ENCODE measurements at places on chromosomes 2 and 18.

- DNase-seq: no peak
These were observed 115.0 kb downstream of the ZBTB7C start for GRCh38 chr18:48293954-48294898.

- DNase-seq: no peak
These were observed 41.5 kb downstream of the MAP3K19 start for GRCh38 chr2:135005753-135006152.

DNA sequence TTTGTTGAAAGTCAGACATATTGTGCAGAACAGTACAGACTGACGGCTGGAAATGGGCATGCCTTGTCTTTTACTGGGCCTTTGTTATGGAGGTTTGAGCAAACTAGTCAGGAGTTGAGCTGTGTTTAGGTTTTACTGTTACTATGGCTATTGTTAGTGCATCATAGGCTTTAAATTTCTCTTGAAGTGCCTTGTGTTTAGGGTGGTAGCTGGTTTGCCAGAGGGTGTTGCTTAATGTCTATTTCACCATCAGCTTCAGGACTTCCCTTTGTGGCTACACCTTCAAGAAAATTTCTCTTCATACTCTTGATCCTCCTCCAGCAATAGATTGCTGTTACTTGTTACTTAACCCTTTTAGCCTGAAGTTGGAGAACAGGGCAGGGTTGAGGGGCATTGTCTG lies 104.6 kb downstream of the CAPN13 start:
- DNase-seq: no peak

DNA sequence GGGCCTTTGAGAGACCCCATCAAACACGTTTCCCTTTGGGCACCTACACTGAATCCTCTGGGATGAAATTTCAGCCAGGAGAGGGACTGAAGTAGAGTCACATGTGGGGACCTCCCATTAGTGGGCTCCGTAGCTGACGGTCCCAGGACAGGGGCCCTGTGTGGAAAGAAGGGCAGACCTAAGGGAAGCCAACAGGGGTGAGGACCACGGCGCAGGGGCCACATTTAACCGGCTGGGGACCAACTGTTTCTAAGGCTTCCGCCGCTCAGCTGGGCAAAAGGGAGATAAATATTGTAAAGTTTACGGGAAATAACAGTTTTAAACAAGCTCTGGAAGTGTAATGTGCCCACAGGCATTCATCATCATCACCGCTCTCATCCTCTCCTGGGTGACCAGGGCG lies 42.7 kb downstream of the RRM2 start:
- DNase-seq: no peak

DNA sequence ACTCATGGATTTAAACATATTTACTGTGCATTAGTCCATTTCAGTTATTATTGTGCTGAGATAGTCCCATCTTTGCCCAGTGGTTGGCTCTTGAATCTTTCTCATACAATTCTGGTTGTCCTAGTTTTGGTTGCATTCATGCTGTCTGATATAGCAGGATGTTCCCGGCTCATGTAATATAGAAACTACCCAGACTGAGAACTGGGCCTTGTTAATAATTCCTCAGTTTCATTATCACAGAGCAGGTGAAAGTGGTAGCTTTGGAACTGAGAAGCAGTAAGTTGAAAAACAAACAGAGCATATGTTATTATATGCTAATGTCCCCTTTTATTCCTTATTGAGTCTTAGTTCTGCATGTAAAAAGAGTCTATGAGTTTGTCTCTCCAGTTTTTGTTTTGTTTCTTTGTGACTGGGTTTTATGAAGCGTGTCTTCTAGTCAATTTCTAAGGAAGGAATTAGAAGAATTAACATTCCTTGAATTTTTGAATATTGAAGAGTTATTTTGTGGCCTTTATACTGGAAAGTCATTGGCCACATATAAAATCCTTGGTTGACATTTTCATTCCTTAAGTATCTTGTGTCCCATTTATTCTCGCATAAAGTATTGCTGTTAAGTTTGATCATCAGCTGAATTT lies 43.3 kb downstream of the EIF5B start:
- DNase-seq: no peak

GRCh38 chr2:62424899-62425298 lies 81.1 kb downstream of the TMEM17 start:
- DNase-seq: no peak

GRCh38 chr18:74506448-74507084 lies 10.4 kb downstream of the CNDP2 start:
- DNase-seq: no peak

- no peak for DNase-seq
These were observed 39.4 kb downstream of the TRAPPC12 start for GRCh38 chr2:3418766-3419404.

- DNase-seq: no peak
These were observed 255.4 kb downstream of the CLIP4 start for GRCh38 chr2:29370581-29371125.

- no peak for DNase-seq
These were observed 895.1 kb upstream of the CELF4 start for GRCh38 chr18:38460657-38461056.

GRCh38 chr2:49288902-49289700 lies 134.8 kb upstream of the FSHR start:
- DNase-seq: no peak

DNA sequence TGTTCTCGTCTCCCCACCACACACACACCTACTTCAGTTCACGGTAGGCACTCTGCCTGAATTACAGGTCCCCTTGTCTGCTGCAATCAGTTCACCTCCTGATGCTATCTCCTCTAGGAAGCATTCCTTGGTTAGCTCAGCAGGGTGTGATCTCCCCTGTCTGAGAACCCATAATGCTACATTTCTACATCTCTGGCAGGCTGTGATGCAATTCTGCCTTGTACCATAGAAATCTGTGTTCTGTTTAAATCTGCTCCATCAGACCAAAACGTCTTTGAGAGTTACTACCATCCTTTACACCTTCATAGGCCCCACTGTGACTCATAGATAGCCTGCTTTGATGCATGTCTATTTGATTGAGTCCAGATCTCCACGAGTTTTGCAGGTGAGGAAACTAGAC lies 103.9 kb downstream of the TTC32 start:
- no peak for DNase-seq

DNA sequence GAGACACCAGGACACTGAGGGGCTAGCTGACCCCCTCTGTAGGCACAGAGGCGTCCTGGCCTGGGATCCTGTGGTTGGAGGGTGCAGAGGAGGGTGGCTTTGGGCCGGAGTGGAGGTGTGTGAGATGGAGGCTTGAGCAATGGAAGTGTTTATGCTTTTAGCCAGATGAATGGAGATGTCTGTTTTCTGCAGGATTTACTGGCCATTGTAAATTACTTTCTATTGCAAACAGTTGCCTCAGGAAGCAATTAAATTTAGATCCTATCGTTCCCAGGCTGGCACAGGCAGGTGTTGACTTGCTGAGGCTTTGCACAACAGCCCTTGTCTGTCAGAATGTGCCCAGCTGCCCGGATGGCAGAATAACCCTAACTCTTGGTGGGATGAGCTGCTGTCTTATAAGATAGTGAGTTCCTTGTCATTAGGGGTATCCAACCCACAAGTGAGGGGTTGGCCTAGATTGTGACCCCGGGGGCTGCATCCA lies 1.8 kb upstream of the ARID5A start:
- DNase-seq: no peak

DNA sequence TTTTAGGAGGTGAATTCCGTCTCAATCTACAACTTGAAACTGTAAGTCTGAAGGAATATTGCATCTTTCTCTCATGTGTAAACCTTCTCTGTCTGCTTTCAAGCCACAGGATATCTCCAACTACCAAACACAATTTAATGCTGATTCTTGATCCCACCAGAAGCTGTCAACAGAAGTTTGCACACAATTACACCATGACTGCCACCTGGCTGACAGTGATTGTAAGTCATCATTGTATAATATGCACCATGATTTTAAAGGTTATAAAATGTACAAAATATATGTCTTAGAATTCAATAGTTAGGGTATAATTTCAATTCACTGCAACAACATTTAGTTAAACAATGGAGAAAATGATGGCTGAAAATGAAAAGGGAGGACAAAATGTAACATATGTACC lies 18.4 kb downstream of the PREPL start:
- no peak for DNase-seq

- DNase-seq: no peak
These were observed 59.3 kb upstream of the RFX8 start for GRCh38 chr2:101534149-101534611.

GRCh38 chr2:132400169-132400900 lies 16.3 kb upstream of the GPR39 start:
- no peak for DNase-seq

GRCh38 chr2:47321006-47321405 lies 82.0 kb upstream of the MSH2 start:
- DNase-seq: no peak

GRCh38 chr18:7464245-7464966 lies 102.7 kb upstream of the PTPRM start:
- DNase-seq: no peak

DNA sequence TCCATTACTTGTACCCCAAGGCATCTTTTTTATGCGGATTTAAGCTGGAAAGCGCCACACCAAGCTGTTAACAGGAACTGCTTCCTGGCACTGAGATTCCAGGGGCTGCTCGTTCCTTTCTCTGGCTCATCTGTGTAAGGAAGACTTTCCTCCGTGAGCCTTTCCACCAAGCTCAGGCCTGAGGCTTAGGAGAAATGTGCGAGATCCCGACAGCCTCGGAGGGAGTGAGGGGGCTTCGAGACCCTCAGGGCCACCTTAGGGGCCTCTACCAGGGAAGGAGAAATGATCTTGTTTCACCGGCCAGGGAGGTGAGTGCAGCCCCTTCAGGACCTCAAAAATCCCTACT lies 17.1 kb downstream of the B3GNT7 start:
- no peak for DNase-seq

DNA sequence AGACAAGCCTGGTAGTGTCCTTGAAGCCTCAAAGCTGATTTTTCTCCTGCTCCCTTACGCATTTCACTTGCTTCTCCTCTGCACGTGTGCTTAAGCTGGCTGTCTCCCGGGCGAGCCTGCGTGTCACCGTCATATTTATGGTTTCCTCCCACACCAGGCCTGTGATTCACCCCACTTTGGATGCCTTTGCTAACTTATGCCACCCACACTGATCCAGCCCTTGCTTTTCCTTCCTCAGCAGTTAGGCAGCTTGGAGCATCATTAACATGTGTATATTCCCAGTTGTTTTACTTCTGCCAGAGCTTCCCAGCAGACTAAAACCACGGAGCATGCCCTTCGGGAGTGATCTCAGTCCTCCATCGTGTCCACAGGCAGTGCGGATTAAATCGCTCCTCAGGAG lies 2.2 kb downstream of the ST3GAL5 start:
- DNase-seq: peak; percentile 67

DNA sequence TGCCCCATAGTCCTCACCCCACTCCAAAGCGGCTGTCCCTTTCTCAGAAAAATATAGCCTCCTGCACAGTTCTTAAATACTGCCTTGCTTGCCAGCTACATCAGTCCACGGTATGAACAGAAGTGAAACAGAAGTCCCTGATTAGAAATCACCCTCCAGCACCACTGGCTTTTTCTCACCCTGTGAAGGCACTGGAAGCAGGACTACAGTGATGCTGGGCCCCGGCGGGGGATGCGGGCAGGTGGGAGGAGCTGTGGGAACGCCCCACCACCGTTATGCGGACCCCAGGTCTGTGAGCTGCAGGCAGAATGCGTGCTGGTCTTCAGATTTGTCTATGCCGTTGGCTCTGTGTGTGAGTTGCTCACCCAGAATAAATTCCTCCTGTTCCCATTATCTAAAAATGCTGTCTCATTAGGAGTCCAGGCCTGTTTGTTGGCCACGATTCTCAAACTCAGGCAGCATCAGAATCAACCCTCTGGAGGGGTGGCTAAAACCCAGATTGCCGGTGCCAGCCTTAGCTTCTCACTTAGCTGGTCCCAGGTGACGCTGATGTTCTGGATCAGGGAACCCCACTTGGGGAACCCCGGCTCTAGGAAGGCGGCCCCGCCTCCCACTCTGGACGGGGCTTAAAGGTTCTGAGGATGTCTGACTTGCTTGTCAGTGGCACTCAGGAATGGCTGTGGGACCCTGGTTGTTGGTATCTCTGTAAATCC lies 224.8 kb upstream of the PXDN start:
- no peak for DNase-seq

DNA sequence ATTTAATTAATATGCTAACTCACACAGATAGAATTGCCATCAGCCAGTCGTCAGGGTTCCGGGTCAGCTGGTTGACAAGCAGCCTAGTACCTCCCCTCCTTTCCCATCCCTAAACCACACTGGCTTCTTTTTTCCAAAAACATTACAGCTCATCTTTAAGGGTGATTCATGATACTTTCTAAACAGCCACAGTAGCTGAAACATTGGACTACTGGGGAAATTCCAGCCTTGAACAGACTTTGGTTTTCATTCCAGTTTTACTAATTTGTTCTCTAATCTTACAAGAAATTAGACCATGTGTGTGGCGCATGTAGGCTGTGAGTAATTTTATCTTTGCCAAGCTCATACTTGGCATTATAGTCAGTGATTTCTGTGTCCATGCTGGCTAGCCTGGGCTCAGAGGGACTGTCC lies 110.8 kb downstream of the FMNL2 start:
- no peak for DNase-seq

DNA sequence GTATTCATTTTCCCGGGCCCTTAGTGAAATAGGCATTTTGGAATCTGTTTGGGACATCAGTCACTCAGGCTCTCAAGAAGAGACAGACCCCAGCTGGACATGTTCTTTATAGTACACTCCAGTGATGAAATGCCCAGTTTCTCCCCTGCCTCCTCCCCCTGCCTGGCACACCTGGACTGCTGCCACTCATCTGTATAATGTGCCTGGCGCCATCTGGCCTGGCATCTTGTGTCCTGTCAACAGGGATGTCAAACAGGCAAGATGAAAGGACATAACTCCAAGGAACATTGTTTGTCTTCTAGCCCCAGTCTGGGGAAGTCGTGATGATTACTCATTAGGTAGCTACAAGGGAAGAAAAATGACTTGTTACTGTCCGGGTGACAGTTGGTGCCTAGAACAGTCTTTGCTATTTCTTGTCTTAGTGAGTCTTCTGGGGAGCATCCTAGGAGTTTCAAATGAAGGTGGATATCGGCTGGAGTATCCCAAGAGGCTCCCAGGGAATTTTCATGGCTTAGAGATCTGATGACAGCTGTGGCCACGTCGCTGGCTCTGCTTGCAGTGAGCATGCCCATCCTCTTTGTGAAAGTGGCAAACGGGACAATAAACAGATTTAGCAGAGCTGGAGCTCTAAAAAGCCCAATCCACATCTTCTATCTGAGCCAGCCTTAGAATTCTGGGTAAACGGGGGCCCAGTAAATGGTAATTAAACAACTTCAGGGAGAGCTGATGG lies 153.6 kb downstream of the ALK start:
- DNase-seq: no peak
